ENCODE measurements at places on chromosomes 7 and 10.

GRCh38 chr7:158828133-158829020 lies 932 bp downstream of the ESYT2 start:
- peak; percentile 46 for DNase-seq

GRCh38 chr10:110817614-110818013 lies 54.1 kb upstream of the PDCD4 start:
- no peak for DNase-seq

- no peak for DNase-seq
These were observed 7.1 kb upstream of the COL17A1 start for GRCh38 chr10:104092749-104093148.

GRCh38 chr10:102066399-102067088 lies 1.4 kb downstream of the HPS6 start:
- no peak for DNase-seq

GRCh38 chr7:78125884-78126283 lies 327.3 kb downstream of the PHTF2 start:
- no peak for DNase-seq

GRCh38 chr10:102616066-102616770 lies 28.1 kb upstream of the TRIM8 start:
- DNase-seq = no peak

GRCh38 chr10:100670828-100671479 lies 74.4 kb upstream of the PAX2 start:
- peak; percentile 45 for DNase-seq

DNA sequence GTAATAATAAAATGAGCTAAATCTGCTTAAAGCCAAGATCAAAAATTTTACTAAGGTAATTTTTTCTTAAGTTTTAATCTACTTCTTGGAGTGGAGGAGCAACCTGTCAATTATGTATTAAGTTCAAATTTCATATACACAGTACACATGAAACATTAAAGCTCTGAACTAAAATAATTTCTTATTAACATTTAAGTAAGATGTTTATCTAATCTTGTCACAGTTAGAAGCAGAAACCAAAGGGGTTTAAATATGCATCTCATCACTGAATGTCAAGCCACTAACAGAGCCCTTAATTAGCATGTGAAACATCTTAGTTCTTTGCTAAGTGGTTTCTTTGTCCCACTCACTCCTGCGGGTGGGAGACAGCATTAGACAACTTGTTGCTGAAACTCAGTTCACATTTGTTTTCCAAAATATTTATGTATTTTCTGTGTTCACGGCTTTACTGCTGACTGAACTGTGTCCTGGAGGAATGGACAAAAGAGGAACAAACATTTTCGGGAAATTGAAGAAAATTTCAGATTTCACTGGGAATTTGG lies 130.9 kb upstream of the MBL2 start:
- no peak for DNase-seq

- no peak for DNase-seq
These were observed 1007.8 kb downstream of the REEP3 start for GRCh38 chr10:64529003-64529350.

GRCh38 chr10:78248651-78249464 lies 215.2 kb downstream of the RPS24 start:
- no peak for DNase-seq

GRCh38 chr10:3102720-3103427 lies 35.5 kb downstream of the PFKP start:
- no peak for DNase-seq

GRCh38 chr7:139488810-139489209 lies 5.3 kb upstream of the KLRG2 start:
- DNase-seq = no peak

DNA sequence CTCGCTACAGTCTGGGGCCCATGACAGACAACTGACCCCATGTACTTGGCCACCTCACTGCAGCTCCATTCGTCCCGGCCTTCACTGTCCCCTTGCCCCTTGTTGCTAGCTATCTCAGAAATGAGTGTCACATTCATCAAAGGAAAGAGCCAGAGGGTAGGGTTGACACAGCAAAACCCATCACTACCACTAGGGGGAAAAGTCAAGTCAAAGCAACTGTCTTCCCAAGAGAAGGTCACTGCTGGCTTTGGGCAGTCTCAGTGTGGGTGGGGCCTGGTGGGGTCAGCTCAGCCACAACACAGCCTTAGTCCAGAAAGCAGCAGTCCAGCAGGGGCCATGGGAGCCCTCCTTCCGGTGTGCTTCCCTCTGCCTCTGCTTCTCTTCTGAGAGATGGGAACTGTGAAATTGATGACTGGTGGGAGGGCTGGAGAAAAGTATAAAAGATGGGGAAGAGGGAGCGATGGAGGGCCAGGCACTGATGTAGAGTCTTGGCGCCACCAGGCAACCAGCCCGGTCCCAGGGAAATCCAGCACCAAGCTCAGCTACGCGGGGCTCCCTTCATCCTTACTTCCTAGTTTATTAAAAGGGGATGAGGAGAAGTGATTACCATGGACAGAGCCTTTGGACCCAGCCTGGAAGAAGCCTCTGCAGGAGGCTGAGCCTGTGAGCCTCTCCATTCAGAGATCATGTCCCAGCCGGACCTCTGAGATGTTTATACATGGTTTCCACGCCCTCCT lies 58.0 kb downstream of the PLXNA4 start:
- peak; percentile 6 for DNase-seq

DNA sequence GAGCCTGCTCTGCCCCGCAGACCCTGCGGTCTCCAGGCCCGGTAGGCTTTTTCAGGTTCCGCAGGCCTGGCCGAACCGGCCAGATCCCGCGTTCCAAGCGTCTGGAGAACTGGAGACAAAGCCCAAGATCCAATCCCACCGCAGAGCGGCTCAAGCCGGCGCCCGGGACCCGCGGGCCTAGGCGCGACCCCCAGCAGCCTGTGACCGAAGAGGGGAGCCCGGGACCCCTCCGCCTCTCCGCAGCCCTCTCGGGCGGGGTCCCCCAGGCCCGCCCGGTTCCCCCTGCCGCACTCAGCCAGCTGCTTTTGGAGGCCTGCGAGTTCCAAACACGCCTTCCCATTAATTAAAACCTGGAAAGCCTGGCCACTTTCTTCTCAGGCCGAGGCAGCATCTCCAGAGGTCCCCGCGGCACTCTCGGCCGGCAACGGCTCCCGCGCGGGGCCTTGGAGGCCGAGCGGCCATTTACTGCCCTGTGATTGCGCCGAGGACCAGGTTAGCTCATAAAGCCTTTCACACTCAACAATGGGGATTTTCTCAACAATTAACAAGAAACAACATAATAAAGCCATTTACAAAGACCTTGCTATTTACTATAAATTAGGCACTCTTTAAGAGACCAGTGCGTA lies 16.7 kb downstream of the SKIDA1 start:
- no peak for DNase-seq

DNA sequence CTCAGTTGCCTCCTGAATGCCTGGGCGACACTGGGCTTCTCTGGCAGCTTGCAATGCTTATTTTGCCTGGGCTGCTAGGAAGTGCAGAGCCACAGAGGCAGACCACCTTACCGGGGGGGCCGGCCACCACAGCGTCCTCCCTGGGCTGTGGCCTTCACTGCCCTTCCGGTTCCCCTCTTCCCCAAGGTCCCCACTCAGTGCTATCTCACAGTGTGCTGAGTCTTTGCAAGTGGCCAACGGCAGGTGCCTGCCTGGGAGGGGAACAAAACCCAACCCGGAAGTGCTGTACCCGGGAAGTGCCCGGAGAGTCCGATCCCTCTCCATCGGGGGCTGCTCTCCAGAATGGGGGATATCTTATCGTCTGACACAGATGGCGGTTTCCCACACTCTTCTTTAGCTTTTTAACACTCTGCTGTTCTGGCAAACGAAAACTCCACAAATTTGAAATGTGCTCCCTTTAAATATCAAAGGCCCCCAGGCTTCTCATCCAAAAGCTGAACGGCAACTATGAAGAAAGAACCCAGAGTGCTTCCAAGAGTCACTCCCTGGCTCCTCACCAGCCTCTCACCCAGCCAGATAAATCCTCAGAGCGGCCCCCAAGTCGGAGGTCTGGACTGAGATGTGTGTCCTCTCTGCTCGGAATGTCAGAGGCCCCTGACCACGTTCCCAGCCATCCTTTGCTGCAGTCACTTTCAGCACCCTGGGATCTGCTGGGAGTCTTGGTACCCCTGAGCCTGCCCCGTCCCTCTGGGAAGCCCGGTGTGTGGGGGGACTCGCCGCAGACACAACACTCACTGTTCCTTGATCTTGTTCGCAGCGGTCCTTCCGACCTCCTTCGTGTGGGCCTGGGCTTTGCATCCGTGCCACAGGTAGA lies 165.1 kb downstream of the SVIL start:
- no peak for DNase-seq

DNA sequence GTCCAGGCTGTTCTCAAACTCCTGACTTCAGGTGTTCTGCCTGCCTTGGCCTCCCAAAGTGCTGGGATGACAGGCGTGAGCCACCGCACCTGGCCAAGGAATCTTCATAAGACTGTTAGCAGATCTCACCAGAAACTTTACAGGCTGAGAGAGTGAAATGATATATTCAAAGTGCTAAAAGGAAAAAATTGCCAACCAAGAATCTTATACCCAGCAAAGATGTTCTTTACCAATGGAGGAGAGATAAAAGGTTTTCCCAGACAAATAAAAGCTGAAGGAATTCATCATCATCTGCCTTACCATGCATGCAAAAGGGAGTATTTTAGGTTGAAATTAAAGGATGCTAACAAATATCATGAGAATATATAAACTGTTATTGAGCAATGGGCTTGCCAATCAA lies 23.6 kb downstream of the GIMAP7 start:
- DNase-seq = no peak

- DNase-seq = peak; percentile 14
These were observed 112.5 kb upstream of the GHITM start for GRCh38 chr10:84026821-84027257.

DNA sequence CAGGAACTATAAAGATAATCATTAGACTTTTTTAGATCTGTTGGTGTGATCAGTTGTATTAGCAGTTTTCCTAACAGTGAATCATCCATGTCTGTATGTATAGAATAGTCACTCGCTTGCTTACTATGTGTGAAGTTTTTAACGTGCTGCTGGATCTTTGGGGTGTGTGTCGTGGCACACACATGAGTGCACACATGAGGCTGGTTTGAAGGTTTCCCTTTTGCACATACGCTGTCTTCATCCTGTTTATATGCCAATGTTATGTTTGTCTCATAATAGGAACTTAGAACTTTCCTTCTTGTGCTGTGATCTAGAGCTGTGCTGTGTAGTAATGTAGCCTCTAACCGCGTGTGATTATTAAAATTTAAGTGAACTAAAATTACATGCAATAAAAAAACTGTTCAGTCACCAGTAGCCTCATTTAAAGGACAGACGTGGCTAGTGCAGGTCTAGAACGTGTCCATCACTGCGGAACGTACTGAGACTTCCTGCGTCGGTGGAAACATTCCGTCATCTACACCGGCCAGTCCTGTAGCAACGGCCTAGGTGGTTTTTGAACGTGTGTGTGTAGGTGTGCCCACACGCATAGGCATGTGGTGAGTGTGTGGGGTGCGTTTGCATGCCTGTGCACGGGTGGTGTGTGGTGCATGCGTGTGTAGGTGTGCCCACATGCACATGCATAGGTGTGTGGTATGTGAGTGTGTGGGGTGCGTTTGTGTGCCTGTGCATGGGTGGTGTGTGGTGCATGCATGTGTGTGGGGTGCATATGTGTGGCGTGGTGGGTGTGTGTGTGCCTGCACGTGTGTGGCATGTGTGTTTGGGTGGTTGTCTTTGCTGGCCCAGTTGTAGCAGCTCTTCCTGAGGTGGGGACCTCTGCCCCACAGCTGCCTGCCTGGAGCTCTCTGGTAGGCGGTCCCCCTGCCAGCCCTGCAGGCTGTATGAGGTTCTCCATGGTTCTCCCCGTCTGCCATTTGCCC lies 56.6 kb downstream of the INPP5A start:
- DNase-seq = peak; percentile 38

DNA sequence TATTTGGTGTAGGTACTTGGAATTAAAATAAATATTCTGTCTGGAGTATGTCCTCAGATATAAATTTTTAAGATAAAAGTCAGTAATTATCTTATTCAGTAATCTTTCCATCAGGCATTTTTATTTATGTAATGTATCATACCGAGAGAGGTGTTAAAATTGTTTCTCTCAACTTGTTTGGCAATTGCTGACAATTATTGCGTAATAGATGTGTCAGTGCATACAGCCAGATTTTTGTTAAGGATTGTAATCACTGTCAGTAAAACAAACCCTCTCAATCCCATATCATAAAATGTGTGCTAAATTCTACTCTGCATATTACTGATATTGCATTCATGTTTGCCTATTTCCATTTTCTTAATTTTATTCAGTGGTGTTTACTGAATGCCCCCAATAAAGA lies 69.2 kb downstream of the CNTNAP2 start:
- DNase-seq = no peak

GRCh38 chr7:40833888-40834234 lies 699.1 kb downstream of the SUGCT start:
- no peak for DNase-seq

DNA sequence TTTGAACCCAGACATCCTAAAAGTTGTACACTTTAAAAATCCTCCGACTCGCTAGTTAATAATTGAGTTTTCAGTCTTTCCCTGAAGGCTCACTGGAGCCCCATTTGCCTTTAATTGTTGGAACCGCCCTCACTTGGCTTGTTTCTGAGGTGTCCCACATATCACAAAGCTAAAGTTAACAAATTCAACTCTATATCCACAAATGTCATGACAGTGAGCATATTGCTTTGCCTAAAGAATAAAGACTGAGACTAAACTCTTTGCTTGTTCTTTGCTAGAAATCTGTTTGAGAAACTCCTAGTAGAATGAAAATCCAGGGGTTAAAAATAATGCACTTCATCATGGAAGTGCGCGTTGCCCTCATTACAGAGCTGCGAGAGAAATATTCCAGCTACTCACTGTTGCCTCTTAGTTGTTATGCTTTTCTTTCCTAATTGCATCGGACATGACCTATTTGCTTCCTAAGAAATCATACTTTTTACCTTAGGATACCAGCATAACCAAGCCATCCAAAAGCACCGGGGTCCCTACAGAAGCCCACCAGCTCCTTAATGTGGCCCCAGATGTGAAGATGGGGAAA lies 752 bp downstream of the THSD7A start:
- no peak for DNase-seq

DNA sequence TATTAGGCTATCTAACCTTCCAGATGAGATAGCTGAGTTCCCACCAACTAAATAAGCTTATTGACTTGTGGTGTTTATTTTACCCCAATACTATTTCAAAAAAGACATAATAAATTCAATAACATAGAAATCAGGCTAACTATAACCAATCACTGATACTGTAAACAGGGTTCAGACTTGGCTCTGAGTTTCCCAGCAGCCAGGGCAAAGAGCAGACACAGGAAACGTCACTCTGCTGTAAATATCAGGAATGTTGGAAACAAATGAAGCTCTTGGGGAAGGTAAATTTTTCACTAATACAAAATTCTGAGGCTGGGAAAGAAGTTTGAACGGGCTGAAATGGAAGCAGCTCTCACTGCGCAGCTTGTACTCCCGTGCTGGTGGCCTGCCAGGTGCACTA lies 114.6 kb downstream of the GALNT11 start:
- DNase-seq = no peak

- no peak for DNase-seq
These were observed 31.8 kb upstream of the IL15RA start for GRCh38 chr10:6009150-6009549.

DNA sequence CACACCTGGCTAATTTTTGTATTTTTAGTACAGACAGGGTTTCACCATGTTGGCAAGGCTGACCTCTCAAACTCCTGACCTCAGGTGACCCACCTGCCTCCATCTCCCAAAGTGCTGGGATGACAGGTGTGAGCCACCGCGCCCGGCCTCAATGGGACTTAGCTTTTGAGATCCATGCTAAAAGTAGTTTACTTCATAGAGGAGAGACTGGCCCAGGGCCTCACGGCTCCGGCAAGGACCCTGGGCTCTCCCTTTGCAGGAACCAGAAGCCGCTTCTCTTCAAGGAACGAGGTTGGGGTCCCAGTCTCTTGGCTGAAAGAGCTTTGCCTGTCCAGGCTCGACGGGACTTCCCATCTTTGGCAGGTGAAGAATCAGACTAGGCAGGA lies 30.1 kb upstream of the DNAAF5 start:
- no peak for DNase-seq

Measured in CD4-positive, alpha-beta T cell treated with Interleukin-1 beta for 1 hour (primary cell).